ENCODE measurements at places on chromosomes 2 and 18.

GRCh38 chr2:104340879-104341828 lies 512.8 kb upstream of the POU3F3 start:
- DNase-seq = no peak
- H3K4me3 ChIP-seq = no peak overlapping the region
- H3K4me1 ChIP-seq = no peaks in the 10 kb centered on the region
- no peak overlapping the region for H3K27ac ChIP-seq
- no peaks in the 10 kb centered on the region for H3K36me3 ChIP-seq

GRCh38 chr2:118054213-118055008 lies 33.9 kb upstream of the INSIG2 start:
- H3K4me3 ChIP-seq = no peak overlapping the region
- no peaks in the 10 kb centered on the region for H3K36me3 ChIP-seq
- H3K27me3 ChIP-seq = peaks cover 51% of the 10 kb centered on the region

DNA sequence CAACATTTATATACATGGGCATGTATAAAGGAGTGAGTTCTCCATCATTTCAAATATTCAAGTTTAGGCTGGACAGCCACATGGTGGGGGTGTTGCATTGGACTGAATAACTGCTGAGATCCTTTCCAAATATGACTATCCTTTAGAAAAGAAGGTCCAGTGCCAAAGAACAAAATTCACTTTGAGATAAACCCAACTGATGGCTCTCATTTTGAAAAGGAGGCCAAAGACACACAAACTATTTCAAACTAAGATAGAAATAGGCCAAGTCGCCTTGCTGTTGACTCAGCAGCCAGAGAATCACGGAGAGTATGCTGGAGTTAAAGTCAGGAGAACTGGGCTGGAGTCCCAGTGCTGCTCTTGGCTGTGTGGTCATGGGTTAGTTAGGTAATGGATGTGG lies 204.5 kb upstream of the LRATD1 start:
- no peaks in the 10 kb centered on the region for H3K4me1 ChIP-seq
- peaks cover 3% of the 10 kb centered on the region for H3K36me3 ChIP-seq

GRCh38 chr2:27884601-27885000 lies 5.6 kb downstream of the RBKS start:
- no peaks in the 10 kb centered on the region for H3K27me3 ChIP-seq
- H3K4me3 ChIP-seq = no peak overlapping the region
- no peaks in the 10 kb centered on the region for H3K4me1 ChIP-seq
- H3K36me3 ChIP-seq = peaks cover 3% of the 10 kb centered on the region

GRCh38 chr2:168645696-168646338 lies 156.6 kb upstream of the NOSTRIN start:
- H3K27ac ChIP-seq = no peak overlapping the region
- H3K36me3 ChIP-seq = no peaks in the 10 kb centered on the region
- no peak overlapping the region for H3K4me3 ChIP-seq
- no peaks in the 10 kb centered on the region for H3K27me3 ChIP-seq
- DNase-seq = no peak

DNA sequence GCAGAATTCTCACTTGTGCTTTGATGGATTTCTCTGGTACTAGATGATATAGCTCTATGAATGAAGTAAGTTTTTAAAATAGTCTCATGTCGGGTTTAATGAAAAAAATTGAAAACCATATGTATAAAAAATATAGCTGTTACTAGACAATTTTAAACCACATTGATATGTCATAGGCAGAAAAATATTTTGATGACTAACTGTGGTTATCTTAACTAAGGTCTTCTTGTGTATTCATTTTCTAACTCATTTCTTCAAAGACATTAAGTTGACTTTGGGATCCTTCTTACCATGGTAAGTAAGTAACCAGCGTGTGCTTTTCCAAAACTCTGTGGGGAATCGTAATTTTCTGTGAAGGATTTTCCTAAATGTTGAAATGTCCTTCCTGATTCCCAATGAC lies 160.9 kb upstream of the COL3A1 start:
- no peaks in the 10 kb centered on the region for H3K4me1 ChIP-seq
- no peak overlapping the region for H3K4me3 ChIP-seq
- no peak overlapping the region for H3K27ac ChIP-seq

- no peaks in the 10 kb centered on the region for H3K36me3 ChIP-seq
- H3K27me3 ChIP-seq = peaks cover 7% of the 10 kb centered on the region
- H3K4me1 ChIP-seq = no peaks in the 10 kb centered on the region
- no peak overlapping the region for H3K4me3 ChIP-seq
- no peak overlapping the region for H3K27ac ChIP-seq
- DNase-seq = no peak
Observed at GRCh38 chr2:75324141-75324540, 124.8 kb upstream of the TACR1 start.

GRCh38 chr2:69781321-69782248 lies 39.7 kb downstream of the ANXA4 start:
- DNase-seq = no peak
- H3K27ac ChIP-seq = no peak overlapping the region
- peaks cover 7% of the 10 kb centered on the region for H3K4me1 ChIP-seq
- H3K36me3 ChIP-seq = no peaks in the 10 kb centered on the region

GRCh38 chr18:2657788-2658458 lies 2.4 kb downstream of the SMCHD1 start:
- H3K27ac ChIP-seq = peak overlapping the region; percentile 99
- no peaks in the 10 kb centered on the region for H3K27me3 ChIP-seq
- peaks cover 58% of the 10 kb centered on the region for H3K36me3 ChIP-seq
- peak overlapping the region; percentile 98 for H3K4me3 ChIP-seq
- DNase-seq = no peak

DNA sequence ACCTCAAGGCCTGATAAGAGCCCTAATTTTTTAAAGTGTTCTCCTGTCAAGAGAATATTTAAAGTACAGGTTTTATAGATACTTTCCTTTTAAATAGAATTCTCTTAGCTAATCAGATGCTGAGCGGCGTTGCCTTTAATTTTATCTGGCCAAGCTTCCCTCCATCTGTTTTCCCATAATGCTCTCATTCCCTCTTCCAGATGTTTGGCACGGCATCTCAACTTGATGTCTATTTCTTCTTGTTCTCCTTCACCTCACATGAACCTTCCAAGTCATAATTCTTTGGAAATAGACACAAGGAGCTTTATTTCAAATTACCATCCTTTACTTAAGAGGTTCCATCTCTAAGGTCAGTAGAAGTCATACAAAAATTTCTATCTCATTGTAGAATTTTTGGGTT lies 76.1 kb upstream of the CPO start:
- H3K27me3 ChIP-seq = no peaks in the 10 kb centered on the region

DNA sequence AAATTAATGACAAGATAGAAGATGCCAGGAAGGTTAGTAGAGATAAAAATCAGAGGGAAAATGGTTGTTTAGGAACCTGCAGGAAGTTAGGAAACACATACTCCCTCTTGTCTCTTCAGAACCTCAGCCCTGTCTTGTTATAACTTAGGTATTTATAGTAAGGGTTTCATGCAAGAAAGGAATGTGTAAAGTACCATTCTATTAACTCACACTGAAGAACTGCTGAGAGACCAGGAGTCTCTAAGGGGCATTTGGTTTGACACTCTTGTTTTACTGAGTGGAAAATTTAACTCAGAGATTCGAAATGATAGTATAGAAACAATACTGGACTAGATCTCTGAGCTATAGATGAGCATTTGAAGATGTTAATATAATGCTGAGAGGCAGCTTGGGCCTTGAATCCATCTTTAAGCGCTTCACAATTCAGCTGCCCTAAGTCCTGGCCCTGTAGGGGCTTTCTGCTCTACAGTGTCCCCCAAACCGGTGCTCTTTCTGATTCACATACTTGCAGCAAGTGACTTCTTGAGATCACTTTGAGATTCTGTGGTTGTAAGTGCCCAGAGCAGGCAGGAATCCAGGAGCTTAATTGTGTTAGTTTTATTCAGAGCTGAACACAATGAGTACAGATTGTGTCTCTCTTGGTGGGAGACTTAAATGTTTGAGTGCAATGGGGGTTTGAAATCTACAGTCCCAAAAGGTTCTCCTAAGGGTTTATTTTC lies 235.0 kb upstream of the RGPD4 start:
- peaks cover 2% of the 10 kb centered on the region for H3K36me3 ChIP-seq
- H3K4me3 ChIP-seq = no peak overlapping the region
- no peaks in the 10 kb centered on the region for H3K4me1 ChIP-seq
- no peak for DNase-seq
- H3K27ac ChIP-seq = no peak overlapping the region

DNA sequence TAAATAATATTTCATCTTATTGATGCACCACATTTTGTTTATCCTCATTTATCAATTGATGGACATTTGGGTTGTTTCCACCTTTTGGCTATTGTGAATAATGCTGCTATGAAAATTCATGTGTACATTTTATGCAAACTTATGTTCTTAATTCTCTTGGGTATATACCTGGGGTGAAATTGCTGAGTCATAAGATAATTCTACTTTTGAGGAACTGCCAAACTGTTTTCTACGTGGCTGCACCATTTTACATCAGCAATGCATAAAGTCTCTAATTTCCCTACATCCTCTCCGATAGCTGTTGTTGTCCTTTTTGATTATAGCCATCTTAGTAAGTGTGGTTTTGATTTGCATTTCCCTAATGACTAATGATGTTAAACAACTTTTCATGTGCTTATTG lies 116.5 kb upstream of the DLX2 start:
- no peaks in the 10 kb centered on the region for H3K36me3 ChIP-seq
- peaks cover 4% of the 10 kb centered on the region for H3K4me1 ChIP-seq

GRCh38 chr2:131105950-131106801 lies 1.0 kb downstream of the PLEKHB2 start:
- no peaks in the 10 kb centered on the region for H3K27me3 ChIP-seq
- no peak for DNase-seq
- H3K27ac ChIP-seq = peak overlapping the region; percentile 97
- H3K36me3 ChIP-seq = peaks cover 39% of the 10 kb centered on the region
- H3K4me3 ChIP-seq = peak overlapping the region; percentile 94

DNA sequence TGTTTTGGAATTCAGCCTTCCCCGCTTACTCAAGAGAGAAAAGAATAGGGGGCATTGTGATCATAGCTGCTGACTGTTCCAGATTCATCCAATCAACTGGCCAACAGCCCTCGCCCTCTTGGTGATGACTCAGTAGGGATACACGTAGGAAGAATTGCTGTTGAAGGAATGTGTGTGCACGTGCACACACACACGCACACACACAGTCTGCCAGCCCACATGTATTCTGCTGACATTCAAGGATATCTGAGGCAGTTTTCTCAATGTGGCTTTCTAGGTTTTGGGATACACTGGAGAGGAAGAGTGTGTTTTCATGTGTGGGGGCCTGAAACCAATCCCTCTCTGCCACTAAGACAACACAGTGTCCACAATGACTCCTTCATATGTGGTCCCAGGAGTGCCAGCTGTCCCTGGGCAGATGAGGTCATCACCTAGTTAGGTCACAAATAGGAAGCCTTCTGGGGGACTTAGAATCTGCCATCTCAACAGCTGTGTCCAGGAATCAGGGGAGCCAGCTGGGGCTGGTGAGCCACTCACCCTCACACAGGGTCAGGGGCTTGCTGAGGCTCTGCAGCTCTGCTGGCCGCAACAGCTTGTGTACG lies 352.6 kb downstream of the SS18 start:
- no peak for DNase-seq
- H3K4me3 ChIP-seq = no peak overlapping the region
- H3K4me1 ChIP-seq = no peaks in the 10 kb centered on the region
- H3K36me3 ChIP-seq = no peaks in the 10 kb centered on the region

DNA sequence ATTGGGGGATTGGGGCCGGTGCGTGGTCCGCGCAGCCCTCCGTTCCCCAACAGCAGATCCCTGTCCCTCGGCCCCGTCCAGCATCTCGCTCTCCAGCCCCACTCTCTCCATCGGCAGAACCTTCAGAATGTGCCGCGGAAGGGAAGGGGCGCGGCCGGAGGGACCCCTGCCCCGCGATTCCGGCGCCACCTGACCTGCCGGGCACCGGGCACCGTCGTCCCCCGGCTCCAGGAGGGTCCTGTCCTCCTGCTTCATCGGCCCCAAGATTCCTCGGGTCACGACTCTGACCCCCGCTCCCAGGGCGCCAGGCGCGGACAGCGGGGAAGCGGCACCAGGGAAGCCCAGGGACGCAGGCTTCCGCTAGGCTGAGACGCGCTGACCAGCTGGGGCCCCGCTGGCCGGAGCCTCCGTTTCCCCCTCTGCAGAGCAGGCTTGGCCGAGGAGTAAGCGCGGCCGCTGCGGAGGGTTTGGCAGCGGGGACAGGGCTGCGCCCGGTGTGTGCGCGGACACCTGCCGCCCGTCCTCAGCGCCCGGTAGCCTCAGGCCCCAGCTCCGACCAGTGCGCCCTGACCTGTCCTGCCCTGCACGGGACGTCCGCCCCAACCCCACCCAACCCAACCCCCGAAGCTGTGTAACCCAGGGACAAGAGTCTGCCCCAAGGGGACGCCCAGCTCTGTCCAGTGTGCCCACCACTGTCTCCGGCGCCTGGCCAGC lies 16.8 kb upstream of the BOK start:
- no peak overlapping the region for H3K27ac ChIP-seq
- H3K4me1 ChIP-seq = no peaks in the 10 kb centered on the region
- H3K4me3 ChIP-seq = no peak overlapping the region
- peaks cover 19% of the 10 kb centered on the region for H3K27me3 ChIP-seq

DNA sequence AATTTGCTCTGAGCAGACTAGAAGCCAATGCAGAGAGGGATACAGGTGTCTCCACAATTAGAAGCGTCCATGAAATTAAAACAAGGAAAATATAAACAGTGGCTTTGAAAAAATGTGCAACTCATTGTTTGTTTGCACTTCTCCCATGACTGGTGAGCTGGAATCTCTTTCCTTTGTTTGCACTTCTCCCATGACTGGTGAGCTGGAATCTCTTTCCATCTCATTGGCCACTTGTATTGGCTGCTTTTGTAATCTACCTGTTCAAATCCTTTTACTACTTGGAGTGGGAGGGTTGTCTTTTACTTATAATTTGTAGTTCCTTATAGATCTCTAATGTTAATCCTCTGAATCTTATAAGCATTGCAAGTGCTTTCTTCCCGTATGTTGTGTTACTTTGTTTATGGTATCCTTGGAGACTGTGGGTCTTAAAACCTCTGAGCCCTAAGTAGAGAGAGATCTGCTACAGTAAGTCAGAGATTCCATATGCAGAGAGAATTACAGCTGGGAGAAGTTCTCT lies 94.1 kb downstream of the RTN4 start:
- peaks cover 2% of the 10 kb centered on the region for H3K4me1 ChIP-seq
- no peaks in the 10 kb centered on the region for H3K36me3 ChIP-seq
- H3K27ac ChIP-seq = no peak overlapping the region

GRCh38 chr18:53785811-53786210 lies 438.7 kb downstream of the MBD2 start:
- no peaks in the 10 kb centered on the region for H3K27me3 ChIP-seq
- H3K27ac ChIP-seq = no peak overlapping the region
- H3K4me3 ChIP-seq = no peak overlapping the region
- H3K36me3 ChIP-seq = no peaks in the 10 kb centered on the region

- no peaks in the 10 kb centered on the region for H3K36me3 ChIP-seq
- no peak for DNase-seq
- H3K27me3 ChIP-seq = peaks cover 5% of the 10 kb centered on the region
- H3K4me1 ChIP-seq = no peaks in the 10 kb centered on the region
- H3K4me3 ChIP-seq = no peak overlapping the region
Observed at GRCh38 chr2:15737314-15738224, 145.9 kb downstream of the DDX1 start.

GRCh38 chr2:38446418-38446817 lies 69.3 kb upstream of the ATL2 start:
- H3K4me3 ChIP-seq = no peak overlapping the region
- DNase-seq = no peak
- peaks cover 26% of the 10 kb centered on the region for H3K27me3 ChIP-seq
- no peaks in the 10 kb centered on the region for H3K4me1 ChIP-seq
- H3K36me3 ChIP-seq = no peaks in the 10 kb centered on the region

- H3K4me3 ChIP-seq = peak overlapping the region; percentile 94
- H3K27ac ChIP-seq = peak overlapping the region; percentile 97
- DNase-seq = no peak
Observed at GRCh38 chr2:201779901-201780673, 646 bp downstream of the ALS2 start.

Measured in effector memory CD8-positive, alpha-beta T cell (primary cell).